Cardiac fibroblast (primary cell): ENCODE measurements at places on chromosomes 13 and 19.

DNA sequence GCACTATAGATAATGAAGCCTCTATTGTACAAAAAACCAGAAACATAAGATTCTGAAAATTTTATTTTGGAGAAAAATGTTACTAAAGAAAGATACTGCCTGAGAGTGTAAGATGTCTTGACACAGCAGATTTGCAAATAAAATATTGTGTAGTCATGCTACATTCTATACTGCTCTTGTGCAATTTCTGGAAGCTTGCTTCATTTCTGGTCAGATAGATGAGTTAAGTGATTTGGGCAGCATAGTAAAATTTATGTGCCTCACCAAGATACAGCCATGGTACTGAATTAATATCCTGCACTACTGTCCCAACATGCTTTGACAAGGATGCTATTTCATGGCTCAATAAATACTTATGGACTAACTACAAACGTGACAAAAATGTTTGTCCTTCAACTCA, 55.1 kb upstream of the STARD13 start:
- peak; percentile 54 for DNase-seq

GRCh38 chr19:16042533-16043085, 33.7 kb upstream of the TPM4 start:
- DNase-seq, result peak; percentile 48

DNA sequence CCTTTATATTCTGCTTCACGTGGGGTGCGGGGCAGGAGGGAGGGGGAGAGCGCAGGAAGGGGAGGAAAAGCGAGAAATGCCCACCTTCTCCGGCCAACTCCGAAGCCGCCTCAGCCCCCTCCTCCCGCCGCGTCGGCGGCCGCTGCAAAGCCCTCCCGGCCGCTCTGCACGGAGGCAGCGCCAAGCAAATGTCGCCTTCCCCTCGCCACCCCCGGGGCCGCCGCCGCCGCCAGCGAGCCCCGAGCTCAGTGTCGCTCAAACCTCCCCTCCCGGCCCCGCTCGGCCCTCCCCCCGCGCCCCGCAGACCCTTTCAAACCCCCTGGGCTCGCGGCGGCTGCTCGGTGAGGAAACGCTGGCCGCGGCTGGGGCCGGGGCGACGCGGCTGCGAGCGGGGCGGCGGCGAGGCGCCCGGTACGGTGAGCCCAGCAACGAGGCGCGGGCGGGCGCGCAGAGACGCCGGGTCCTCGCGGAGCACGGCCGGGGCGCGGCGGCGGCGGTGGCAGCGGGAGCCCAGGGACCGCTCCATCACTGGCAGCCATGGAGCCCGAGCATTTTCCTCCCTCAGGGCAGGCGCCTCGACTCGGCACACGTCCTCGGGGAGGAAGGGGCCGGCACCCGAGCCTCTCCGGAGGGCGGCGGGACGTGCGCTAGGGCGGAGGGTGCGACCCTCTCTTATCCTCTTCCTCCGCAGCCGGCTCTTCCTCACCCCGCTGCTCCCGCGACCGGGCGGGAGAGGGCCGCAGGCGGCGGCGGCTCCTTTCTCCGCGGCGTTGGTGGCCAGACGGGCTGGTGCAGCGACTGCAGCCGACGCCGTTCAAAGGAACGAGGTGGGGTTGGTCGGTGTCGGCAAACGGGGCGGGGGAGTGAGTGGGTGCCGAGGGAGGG, 463 bp upstream of the TSC22D1 start:
- DNase-seq, result no peak

- no peak for DNase-seq
Observed at GRCh38 chr19:50659318-50660087, 10.3 kb downstream of the C19orf81 start.

GRCh38 chr19:16876904-16877361, 11.9 kb upstream of the F2RL3 start:
- peak; percentile 9 for DNase-seq

- DNase-seq, result no peak
Observed at GRCh38 chr19:2454199-2454961, 2.4 kb downstream of the LMNB2 start.

DNA sequence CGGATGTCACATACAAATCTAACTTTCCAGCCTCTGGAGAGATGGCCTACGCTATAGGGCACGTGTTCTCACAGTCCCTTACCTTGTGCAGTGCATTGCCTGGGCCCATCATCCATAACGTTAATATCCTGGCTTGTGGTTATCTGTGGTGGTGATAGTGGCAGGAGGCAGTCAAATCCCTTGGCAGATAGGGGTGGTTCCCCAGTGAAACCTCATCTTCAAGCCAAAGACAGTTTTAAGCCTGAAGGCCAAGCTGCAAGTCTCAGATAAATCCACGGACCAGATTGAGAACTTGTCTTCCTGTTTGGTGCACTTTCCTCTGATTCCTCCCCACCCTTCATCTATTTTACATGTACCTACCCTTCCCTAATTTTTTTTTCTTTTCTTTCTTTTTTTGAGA, 4.3 kb upstream of the FBXO17 start:
- no peak for DNase-seq

DNA sequence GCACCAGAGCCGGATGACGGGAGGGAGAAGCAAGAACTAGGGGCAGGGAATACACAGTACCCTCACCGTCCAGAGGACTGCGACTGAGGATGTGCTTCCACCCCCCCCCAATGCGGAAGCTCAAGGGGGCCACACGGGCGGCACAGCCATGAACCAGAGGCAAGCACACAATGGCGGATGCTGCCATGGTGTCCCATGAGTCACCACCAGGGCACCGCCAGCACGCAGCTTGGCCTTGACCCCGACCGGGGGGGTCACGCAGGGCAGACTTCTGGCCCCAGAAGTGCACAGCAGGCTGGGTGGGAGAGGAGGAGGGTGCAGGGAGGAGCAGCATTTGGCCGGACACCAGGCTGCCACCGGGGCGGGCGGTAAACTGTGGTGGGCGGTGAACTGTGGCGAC, 83.5 kb upstream of the ZNF254 start:
- no peak for DNase-seq

- DNase-seq, result peak; percentile 29
Observed at GRCh38 chr19:29645911-29646310, 19.4 kb upstream of the PLEKHF1 start.

DNA sequence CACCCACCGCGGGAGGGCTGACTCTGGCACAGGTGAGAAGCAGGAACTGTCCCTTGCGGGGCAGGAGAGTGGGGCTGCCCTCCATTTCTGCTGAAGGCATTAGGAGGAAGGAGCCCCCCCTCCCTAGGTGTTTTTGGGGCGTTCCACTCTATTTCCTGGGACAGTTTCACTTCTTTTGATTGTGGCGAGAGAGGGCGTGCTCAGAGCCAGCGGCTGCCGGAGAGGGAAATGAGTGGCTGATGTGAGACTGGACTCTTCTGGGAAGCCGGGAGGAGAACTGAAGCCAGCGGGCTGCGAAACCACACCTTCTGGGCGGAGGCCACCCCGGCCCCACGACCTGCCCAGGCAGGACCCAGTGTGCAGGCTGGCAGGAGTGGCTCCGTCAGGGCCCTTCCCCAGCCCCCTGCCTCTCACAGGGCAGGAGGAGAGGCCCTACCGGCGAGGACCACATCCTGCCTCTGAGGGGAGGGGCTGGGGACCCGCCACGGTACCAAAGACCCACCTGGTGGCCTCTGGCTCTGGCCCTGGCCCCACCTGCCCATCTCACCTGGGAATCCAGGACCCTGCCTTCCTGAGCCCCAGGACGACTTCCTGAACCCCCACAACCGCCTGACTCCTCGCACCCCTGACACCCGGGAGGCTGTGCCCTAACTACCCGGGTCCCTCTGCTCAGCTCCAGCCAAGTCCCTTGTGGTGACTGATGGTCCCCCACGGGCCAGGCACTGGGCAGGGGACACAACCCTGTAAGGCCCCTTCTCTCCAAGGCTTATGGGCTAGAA, 25.9 kb downstream of the MPND start:
- DNase-seq, result no peak

GRCh38 chr13:93004919-93005318, 221.7 kb upstream of the GPC6 start:
- peak; percentile 32 for DNase-seq

DNA sequence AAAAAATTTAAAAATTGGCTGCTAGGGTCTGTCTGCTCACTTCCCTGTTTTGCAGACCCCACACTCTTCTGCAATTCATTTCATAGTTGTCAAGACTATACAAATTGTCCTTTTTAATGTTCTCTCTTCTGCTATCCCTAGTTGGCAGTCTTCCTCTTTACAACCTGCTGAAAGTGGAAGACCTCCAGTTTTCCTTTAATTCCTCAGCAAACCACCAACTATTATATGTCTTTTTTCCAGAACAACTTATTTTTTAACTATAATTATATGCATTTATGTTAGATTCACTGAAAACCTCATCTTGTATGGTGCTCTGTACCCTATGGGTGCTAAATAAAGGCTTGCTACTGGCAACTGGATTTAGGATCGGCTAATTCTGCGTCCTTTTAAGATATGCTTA, 1.1 kb upstream of the PHF11 start:
- DNase-seq, result no peak

GRCh38 chr19:32266460-32266859, 79.0 kb upstream of the ZNF507 start:
- DNase-seq, result no peak

DNA sequence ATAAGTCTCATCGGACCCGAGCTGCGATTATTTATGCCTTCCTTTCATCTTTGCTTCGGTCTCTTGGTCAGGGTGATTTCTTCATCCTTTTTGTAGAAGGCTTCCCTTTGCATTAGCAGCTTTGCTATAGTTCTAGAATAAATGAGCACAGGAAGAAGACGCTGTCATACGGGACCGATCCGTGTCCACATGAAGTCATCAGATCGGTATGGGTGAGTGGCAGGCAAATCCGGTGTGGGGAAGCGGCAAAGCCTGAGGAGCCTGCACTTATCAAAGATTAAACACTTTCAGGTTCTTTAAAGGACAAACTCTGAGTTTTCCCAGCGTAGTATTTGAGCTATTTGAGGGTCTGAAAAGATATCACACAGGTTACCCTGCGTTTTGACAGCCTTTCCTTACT, 119.3 kb downstream of the IRS2 start:
- peak; percentile 34 for DNase-seq

- peak; percentile 22 for DNase-seq
Observed at GRCh38 chr13:98632961-98633360, 56.1 kb upstream of the STK24 start.

- DNase-seq, result peak; percentile 53
Observed at GRCh38 chr13:113219256-113219940, 10.0 kb downstream of the CUL4A start.

- no peak for DNase-seq
Observed at GRCh38 chr19:55451965-55452748, 9.1 kb upstream of the SHISA7 start.

GRCh38 chr13:41648314-41648935, 191.1 kb downstream of the RGCC start:
- peak; percentile 57 for DNase-seq

DNA sequence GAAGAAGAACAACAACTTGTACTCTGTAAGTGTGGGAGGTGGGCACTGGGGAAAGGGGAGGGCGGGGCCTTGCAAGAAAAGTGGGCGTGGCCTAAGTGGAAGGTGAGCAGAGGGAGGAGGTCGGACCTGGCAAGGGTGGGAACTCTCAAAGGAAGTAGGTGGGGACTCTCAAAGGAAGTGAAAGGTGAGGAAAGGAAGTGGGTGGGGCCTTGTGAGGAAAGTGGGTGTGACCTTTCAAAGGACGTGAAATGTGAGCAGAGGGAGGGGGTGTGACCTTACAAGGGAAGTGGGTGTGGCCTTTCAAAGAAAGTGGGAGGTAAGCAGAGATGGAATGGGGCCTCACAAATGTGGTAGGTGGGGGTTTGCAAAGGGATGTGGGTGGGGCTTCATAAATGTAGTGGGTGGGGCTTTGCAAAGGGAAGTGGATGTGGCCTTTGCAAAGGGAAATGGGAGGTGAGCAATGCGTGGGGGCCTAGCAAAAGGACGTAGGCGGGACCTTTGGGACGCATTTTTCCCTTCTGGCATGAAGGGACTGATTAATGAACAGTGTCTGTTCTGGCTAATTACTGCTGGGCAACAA, 25.9 kb downstream of the ACSBG2 start:
- DNase-seq, result peak; percentile 3

- DNase-seq, result no peak
Observed at GRCh38 chr13:99774644-99775043, 196.9 kb downstream of the ZIC5 start.

DNA sequence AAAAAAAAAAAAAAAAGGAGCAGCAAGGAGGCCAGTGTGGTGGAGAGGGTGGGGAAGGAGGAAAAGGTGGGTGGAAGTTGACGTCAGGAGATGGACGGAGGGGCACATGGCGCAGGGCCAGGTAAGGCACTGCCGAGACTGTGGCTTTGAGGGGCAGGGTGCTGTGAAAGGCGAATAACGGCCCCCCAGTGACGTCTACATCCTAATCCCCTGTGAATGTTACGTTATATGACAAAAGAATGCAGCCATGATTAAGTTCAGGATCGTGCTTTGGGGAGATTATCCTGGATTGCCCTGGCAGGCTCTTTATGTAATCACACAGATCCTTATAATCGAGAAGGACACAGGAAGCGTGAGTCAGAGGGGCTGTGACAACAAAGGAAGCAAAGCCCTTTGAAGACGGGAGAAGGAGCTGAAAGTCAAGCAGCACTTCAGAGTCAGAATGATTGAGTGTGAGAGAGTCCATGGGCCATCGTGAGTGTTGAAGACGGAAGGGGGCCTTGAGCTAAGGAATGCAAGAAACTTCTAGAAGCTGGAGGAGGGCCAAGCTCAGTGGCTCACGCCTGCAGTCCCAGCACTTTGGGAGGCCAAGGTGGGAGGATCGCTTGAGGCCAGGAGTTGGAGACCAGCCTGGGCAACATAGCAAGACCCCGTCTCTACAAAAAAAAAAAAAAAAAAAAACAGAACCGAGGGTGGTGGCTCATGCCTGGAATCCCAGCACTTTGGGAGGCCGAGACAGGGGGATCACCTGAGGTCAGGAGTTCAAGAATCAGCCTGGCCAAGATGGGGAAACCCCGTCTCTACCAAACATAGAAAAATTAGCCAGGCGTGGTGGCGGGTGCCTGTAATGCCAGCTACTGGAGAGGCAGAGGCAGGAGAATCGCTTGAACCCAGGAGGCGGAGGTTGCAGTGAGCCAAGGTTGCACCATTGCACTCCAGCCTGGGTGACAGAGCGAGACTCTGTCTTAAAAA, 13.8 kb upstream of the CEACAM16 start:
- peak; percentile 94 for DNase-seq

GRCh38 chr19:35643255-35644205, 2.0 kb downstream of the ETV2 start:
- DNase-seq, result peak; percentile 88

GRCh38 chr13:110297011-110297410, 9.9 kb downstream of the COL4A1 start:
- DNase-seq, result no peak

GRCh38 chr13:102642475-102642874, 45.7 kb downstream of the TPP2 start:
- DNase-seq, result no peak
